ENCODE measurements at places on chromosomes 4 and X. TPM values are rescaled to one million over a fixed set of nuclear protein-coding genes. Genes with fewer than 3 reads are reported as not detected.

- DNase-seq = no peak
These were observed 1.3 kb downstream of the NEUROG2 start for GRCh38 chr4:112514647-112515197.

- DNase-seq = no peak
These were observed 37.9 kb upstream of the GYPA start for GRCh38 chr4:144178414-144178813.

DNA sequence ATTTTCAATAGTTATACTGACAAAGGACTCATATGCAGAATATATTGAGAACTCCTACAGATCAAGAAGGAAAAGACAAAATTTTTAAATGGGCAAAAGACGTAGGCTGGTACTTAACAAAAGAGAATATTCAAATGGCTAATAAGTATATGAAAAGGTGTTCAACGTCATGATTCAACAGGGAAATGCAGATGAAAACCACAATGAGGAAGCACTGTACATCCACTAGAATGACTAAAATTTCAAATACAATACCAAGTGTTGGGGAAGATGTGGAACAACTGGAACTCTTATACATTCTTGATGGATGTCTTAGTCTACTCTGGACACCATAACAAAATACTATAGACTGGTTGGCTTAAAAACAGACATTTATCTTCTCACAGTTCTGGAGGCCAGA is 1.3 kb upstream of the MRFAP1L1 start:
- no peak for DNase-seq

GRCh38 chr4:105196523-105197145 is 50.0 kb downstream of the TET2 start:
- no peak for DNase-seq

DNA sequence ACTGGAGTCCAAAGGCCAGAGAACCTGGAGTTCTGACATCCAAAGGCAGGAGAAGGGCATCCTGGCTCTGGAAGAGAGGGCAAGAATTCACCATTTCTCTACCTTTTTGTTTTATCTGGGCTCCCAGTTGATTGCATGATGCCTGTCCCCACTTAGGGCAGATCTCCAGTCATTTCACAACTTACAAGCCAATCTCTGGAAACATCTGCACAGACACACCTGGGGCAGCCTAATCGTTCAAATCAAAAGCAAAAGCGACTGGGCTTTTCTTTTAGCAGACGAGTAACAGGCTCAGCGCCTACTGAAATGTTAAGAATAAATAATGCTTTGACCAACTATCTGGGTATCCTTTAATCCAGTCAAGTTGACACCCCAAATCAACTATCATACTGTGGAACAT is 136.0 kb upstream of the NPY2R start:
- DNase-seq = no peak

DNA sequence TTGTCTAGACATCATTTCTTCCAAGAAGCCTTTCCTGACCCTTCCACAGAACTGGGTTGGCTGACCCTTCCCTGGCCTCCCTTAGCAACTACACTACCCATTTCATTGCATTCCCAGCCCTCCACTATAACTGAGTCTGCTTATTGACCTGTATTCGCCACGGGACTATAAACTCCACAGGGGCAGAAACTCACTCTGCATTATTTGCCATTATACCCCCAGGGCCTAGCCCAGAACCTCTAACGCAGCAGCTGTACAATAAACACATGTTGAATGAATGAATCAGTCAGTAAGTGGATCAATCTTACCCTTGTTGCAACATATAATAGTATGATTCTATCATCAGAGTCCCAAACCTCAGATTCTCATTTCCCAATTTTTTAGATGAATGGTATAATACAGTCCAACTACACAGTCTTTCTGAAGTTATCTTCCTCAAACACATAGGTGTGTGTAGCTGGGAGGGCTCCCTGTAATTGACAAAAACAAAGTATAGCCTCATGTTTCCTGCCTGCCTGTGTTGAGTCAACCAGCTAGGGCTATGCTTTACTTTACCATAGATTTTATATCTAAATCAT is 209.3 kb downstream of the CHIC2 start:
- no peak for DNase-seq

DNA sequence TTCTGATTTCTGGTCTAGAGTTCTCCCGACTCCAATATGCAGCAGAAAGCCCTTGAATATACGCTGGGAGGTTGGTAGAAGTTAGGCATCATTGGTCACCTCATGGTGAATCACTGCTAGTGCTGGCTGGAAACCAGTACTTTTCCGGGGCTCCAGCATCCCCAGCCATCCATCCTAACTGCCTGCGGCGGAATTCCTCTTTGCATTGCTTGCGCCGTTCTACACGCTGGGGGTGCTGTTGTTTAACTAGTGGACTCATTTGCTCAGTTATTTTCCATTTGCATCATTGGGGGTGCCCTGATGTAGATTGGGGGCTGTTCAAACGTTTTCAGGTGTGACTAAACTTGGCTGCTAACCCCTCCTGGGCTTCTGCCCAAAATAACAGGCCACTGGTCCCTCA is 23.3 kb upstream of the GPR50 start:
- no peak for DNase-seq

- DNase-seq = no peak
These were observed 95.1 kb downstream of the AFAP1 start for GRCh38 chr4:7844594-7844991.

GRCh38 chr4:34046580-34046979 is 2197.7 kb downstream of the ARAP2 start:
- DNase-seq = no peak

DNA sequence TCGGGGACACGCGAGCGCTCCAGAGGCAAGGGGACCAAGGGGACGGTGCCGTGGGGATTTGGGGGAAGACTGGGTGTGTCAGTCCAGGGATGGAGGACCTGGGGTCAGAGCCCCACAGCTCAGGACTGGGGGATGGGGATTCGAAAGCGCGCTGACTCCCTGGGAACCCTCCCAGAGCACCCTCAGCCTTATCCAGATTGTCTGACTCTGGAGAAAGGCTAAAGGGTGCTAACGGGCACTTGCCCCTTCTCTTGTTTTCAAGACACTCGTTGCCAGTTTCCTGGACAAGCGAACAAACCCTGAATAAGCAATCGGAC is 1.1 kb downstream of the DOCK11 start:
- no peak for DNase-seq

DNA sequence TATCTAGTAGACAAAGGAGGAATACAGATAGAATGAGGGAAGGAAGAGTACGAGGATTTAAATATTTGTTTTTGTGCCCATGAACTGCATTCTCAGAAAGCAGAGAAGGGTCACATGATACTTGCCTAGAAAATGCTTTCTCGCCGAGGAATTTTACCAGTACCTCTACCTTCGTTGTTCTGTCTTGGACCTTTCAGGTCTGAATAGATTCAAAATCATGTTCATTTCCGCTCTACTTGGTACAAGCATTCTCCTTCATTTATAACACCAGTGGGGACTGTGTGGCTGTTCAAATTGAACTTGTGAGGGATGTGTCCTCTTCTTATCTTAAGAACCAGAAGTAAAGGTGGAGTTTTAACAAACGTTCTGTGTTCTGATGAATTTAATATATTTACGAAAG is 1.9 kb downstream of the USP38 start:
- no peak for DNase-seq

DNA sequence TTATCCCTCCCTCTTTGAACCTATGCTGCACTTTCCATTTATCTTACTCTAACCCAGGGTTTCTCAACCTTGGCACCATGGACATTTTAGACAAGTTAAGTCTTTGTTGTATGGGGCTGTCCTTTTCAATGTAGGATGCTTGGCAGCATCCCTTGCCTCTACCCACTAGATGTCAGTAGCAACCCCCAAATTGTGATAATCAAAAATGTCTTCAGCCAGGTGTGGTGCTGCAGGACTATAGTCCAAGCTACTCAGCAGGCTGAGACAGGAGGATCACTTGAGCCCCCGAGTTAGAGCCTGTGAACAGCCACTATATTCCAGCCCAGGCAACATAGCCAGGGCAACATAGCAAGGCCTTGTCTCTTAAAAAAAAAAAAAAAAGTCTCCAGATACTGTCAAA is 7.0 kb downstream of the LRCH2 start:
- no peak for DNase-seq

DNA sequence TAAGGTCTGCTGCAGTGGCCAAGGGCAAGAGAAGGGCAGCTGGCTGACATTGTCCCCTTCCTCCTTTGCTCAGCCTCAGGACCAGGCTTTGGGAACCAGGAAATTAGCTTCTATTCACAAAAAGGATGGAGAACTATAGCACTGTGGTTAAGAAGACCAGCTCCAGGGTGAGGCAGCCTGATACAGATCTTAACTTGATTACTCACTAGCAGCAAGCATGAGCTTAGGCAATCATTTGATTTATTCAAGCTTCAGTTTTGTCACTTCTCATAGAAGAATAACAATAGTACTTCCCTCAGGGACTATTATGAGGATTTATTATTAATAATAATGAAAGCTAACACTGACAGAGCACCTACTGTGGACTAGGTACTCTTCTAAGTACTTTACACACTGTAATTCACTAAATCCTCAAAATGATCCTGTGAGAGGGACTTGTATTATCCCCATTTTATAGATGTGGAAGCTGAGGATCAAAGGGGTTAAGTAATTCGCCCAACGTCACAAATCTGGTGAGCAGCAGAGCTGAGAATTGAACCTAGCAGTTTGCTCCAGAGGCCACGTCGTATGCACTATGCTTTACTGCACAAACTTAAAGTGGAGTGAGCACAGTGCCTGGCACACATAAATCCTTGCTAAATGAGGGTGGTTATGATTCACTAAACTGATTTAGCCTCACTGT is 130.4 kb upstream of the PAK3 start:
- DNase-seq = no peak

DNA sequence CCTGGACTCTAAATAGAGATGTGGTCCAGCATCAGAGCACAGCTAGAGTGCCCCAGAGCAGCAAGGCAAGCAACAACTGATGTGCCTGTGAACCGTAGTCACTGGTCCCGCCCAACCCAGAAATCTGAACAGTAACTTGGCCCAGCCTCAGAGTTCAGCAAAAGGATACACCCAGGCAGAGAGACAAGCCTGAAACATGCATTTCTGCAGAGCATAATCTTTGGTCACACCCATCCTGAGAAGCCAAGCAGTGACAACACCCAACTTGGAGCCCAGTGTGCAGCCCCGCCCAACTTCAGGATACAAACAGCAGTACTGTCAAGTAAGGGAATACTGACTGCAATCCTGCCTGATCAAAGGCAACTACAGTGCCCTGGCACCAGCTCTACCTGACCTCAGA is 78.9 kb downstream of the CCDC160 start:
- no peak for DNase-seq

- no peak for DNase-seq
These were observed 128.4 kb upstream of the SCML1 start for GRCh38 chrX:17608888-17609287.

- no peak for DNase-seq
These were observed 667.7 kb upstream of the IGFBP7 start for GRCh38 chr4:57777876-57778275.

DNA sequence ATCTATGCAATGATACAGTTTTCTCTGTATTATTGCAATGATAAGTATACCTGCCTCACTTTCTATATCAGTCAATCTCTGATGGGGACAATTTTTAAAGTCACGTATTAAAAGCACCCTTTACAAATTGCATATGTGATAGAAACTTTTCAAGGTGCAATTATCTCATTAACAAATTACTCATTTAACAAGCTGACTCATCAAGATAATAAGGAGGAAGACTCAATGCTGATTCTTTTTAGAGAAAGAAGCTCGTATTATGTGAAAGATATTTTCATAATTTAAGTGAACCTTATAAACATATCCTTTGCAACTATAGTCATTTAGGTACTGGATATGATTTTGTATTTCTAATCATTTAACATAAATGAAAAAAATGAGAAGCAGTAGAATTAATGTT is 1080.9 kb upstream of the TENM3 start:
- DNase-seq = no peak

DNA sequence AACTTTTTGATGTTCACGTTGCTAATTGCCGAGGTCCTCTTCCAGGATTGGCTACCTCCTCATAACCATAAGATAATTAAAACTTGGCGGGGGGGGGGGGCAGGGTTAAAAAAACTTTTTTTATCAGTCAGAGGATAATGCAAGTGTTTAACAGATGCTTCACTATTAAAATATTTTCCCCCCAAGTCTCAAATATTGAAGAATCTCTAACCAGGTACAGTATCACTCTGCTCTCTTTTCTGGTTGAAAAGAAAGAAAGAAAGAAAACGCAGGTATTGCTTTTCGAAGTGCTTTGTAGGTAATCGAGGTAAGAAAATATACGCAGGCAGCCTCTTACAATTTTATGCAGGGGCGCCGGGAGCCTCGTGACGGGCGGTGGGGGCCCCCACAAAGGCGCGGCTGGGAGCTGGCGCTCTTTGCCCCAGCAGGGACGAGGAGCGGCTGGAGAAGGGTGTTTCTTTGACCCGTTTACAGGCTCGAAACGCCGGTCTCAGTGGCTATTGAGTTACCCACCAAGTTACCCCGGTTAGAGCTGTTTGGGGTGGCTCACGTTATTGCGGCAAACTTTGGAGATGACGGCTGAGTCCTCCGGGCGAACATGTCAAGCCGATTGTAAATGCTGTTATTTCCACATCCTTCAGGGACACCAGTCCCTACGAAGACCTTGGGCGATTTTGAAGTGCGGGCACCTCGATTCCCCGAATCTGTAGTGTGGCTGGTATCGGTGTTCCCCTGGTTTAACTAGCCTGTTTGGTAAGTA is 477 bp upstream of the HAND2 start:
- no peak for DNase-seq

GRCh38 chrX:10393899-10394298 is 226.5 kb downstream of the MID1 start:
- no peak for DNase-seq

- no peak for DNase-seq
These were observed 88.4 kb downstream of the PDE5A start for GRCh38 chr4:119540249-119540648.

DNA sequence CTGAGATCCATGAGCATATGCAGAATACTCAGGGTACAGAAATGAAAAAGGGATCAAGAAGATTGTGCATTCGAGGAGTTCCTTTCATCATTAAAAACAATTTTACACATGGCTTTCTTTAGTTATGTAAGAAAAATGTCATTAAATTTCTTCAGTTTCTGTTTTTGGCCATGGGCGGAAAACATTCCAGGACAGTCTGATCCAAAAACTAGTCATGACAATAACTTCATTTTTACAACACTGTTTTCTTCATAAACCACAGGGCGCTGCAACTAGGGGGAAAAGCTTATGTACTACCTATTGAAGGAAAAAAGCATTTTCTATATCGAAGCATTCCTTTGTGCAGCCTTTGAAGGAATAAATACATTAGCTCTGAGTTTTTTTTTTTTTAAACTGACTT is 28.2 kb downstream of the IL13RA1 start:
- DNase-seq = no peak

ARHGAP4 gene
- 23.5 TPM for polyA plus RNA-seq

GAGE13 gene
- 0.40 TPM for polyA plus RNA-seq

RPS6KA6 gene
- polyA plus RNA-seq = 18.6 TPM

YY2 gene
- polyA plus RNA-seq = 2.8 TPM

DAPP1 gene
- polyA plus RNA-seq = 1.8 TPM

EDA gene
- polyA plus RNA-seq = 6.1 TPM

BTC gene
- 7.1 TPM for polyA plus RNA-seq

DRD5 gene
- polyA plus RNA-seq = 0.43 TPM

MSL3 gene
- 41.3 TPM for polyA plus RNA-seq

BMP3 gene
- 16.9 TPM for polyA plus RNA-seq

SPANXC gene
- not detected for polyA plus RNA-seq

PABPC1L2B gene
- polyA plus RNA-seq = not detected

SHROOM3 gene
- polyA plus RNA-seq = 35.4 TPM

CSAG3 gene
- polyA plus RNA-seq = not detected

WAS gene
- 3.0 TPM for polyA plus RNA-seq

KLHL13 gene
- 93.8 TPM for polyA plus RNA-seq

Measured in right renal cortex interstitium (tissue), 3 donors.